Left colon (tissue), 2 donors: ENCODE measurements at places on chromosomes 1 and 21.
A peak's percentile ranks its signal among the peaks of the same experiment; 100 is the strongest.

GRCh38 chr1:53740621-53741105 is 1.7 kb upstream of the GLIS1 start:
- DNase-seq: no peak

- DNase-seq: peak; percentile 75
These were observed 9.7 kb downstream of the SERINC2 start for GRCh38 chr1:31422505-31423319.

DNA sequence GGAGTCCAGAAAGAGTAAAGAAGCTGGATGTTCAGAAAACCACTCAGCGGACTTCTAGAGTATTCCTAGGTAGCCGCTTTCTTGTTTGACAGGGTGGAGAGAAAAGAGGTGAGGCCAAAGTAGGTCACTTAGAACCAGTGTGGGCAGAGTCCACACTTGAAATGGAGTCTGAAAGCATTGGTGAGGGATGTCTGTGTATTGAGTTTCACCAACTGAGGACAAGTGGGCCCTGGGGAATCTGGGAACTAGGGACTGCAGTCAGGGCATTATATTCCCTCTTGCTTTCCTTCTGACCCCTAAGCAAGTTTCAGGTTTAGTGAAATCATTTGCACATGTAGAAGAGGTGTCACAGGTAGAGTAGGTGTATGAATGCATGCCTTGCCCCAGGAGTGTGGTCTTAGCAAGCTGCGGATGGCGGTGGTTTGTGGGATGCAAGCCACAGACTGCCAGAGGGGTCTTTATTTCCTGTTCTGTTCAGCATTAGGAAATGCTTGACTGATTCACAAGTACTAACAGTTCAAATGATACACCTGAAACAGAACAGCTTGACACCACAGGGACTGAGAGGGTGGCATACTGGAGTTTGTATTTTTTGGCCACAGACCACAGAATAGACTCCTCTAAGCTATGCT is 1.1 kb upstream of the GNG12 start:
- DNase-seq: no peak

DNA sequence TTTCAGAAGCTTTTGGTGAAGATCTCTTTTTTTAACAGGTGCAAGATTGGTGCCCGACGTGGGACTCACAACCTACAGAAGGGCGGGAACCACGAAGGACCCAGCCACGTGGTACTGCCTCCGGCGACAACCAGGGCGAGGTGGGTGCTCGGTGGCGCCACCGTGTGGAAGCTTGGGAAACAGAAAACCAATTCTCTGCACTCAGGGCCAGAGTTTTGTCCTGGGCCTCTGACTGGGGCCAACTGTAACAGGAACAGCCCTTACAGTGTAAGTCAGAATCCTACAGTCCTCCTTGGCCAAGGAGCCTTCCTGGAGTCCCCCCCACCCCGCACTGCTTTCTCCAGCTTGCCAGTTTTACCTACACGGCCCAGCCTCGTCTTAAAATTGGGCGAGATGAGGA is 11.6 kb upstream of the S100A7A start:
- no peak for DNase-seq

DNA sequence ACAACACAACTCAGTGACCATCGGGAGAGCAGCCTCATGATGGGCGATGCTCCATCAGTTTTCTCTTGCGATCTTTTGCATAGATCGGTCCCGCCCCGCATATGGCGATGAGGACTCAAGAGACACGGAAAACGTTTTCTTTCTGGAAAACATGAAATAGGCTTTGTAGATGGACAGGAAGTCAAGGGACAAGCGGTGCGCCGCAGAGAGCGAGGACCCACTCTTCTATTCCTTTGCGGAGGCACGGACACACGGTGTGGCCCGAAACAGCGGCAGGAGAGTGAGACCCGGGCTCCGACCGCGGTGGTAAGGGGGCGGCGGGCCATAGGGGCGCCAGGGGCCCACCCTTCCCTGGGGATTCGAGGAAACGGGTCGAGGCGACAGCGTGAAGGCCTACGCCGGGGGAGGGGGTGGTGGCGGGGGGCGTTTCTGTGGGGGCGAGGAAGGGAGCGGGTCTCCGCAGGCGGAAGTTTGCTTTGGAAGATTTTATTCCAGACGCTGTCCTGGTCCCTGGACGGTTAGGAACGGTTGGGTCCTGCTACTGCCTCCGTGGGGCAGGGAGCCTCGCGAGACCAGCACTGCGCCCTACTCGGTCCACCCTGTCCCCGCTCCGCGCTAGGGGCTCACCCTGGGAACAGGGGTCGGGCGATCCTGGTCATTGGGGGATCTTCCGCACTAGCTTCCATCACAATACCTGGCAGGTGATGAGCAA is 796 bp upstream of the TDRKH start:
- peak; percentile 50 for DNase-seq
